RWPE1 (cell line): ENCODE measurements at places on chromosomes 2 and 18.
A peak's percentile ranks its signal among the peaks of the same experiment; 100 is the strongest.

DNA sequence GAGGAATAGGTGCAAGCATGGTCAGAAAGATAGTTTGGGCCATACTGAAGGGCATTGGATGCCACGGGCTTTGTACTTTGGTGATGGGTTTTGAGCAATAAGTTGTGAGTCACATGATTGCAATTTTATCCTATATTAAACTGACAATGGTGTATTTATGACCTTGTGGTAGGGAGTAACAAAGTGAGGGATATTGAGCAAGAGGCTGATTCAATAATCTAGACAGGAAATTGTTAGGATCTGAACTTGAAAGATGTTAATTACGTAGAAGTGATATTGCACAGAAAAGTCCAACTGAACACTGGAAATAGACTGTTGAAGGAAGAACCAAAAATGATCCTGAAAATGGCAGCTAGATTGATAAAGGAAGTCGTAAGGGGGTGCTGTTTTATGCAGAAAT is 46.6 kb upstream of the TCF4 start:
- peak; percentile 59 for DNase-seq

- no peak for DNase-seq
Measured at GRCh38 chr2:8500124-8501054, 181.5 kb upstream of the ID2 start.

DNA sequence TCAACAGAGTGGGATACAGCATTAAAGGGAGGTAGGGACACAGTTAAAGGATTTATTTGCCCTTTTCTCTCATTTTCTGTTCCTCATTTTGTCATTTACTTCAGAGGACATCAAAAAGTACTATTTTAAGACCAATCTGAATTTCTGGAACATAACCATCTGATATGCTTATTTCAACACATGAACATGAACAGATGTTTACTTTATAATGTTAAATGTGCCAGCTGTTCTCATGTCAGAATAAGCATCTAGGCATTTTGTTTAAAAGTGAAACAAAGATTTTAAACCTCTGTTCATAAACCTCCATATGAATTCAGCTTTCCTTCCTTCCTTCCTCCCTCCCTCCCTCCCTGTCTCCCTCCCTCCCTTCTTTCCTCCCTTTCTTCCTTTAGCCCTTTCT is 677.7 kb downstream of the CNTNAP5 start:
- DNase-seq: no peak

DNA sequence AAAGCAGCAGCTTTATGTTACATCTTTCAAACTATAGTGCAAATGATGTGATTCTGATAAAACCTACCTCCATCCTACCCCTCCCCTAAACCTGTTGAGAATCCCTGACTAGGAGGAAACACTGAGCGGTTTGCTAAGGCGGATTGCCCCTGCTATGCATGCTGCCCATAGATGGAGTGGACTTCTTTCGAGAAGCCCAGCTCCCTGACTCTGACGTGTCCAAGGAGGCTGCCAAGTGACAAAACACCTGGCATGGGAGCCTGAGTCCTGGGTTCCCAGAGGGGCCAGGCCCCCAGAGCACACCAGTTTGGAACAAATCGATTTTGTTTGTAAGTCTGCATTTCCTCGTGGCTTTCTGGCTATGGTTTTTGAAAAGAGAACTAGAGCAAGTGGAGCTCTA is 1.4 kb upstream of the UXS1 start:
- DNase-seq: no peak

GRCh38 chr18:48694295-48694694 is 155.5 kb downstream of the CTIF start:
- no peak for DNase-seq

GRCh38 chr18:51342815-51343214 is 145.3 kb upstream of the MEX3C start:
- DNase-seq: peak; percentile 64

- DNase-seq: no peak
Measured at GRCh38 chr18:52190631-52191030, 149.4 kb upstream of the DCC start.

DNA sequence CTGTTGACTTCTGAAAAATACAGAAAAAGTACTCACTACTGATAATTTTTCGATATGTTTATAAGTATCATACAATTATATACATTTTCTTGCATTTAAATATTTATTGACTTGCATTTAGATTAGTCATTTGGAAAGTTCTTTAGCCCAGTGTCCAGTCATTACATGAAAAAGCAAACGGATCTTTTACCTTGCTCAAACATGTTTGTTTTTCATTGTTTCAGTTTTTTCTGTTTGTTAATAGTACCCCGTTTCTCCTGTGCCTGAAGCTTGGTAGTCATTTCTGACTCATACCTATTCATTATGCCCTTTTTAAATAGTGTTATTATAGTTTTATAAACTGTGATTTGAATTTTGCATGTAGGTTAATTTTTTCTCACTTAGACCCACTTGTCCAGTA is 28.1 kb downstream of the CEP192 start:
- DNase-seq: peak; percentile 71

- DNase-seq: no peak
Measured at GRCh38 chr18:37471637-37472036, 94.0 kb downstream of the CELF4 start.

- no peak for DNase-seq
Measured at GRCh38 chr2:231017231-231017598, 20.1 kb upstream of the C2orf72 start.

DNA sequence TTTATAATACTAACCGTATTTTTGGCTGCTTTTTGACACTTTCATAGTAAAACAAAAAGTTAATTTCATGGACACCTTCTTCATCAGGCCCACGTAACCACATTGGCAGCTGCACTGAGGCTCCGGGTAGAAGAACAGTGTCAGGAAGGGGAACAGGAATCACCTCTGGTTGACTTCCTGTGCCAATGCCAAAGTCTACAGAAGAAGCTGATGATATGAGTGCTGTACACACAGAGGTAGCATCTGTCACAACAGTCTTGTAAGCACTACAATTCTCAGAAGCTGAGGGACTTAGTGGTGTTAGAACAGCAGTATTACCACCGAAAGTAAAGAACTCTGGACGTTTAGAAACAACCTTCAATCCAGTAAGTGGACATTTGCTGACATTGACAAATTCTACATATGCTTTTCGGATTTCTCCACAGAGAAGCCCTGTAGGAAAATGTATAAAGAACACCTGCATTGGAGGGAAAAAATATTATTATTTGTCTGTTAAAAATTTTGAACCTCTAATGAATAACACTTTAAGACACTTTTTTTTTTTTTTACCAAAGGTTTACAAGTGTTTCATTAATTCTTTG is 85.3 kb downstream of the TRAPPC8 start:
- DNase-seq: no peak

DNA sequence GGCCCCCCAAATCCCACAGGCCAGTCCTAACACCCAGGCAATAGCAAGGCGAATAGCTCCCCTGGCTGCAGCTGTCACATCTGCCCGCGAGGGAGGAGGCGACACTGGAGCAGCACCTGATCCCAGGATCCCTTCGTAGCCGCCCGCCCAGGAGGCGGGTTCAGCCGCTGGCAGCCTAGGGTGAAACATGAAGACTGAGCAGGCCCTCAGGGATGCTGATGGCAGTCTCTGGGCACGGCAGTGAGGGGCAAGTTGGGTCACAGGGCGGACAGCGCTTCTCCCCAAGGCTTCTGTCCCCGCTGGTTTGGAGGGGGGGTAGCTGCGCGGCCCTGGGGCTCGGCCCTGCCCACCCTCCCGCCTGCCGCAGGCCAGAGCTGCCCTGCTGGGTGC is 1.9 kb downstream of the DNMT3A start:
- no peak for DNase-seq

GRCh38 chr2:42124011-42124785 is 45.0 kb upstream of the EML4 start:
- no peak for DNase-seq

GRCh38 chr18:78995740-78996395 is 16.2 kb downstream of the SALL3 start:
- peak; percentile 15 for DNase-seq

DNA sequence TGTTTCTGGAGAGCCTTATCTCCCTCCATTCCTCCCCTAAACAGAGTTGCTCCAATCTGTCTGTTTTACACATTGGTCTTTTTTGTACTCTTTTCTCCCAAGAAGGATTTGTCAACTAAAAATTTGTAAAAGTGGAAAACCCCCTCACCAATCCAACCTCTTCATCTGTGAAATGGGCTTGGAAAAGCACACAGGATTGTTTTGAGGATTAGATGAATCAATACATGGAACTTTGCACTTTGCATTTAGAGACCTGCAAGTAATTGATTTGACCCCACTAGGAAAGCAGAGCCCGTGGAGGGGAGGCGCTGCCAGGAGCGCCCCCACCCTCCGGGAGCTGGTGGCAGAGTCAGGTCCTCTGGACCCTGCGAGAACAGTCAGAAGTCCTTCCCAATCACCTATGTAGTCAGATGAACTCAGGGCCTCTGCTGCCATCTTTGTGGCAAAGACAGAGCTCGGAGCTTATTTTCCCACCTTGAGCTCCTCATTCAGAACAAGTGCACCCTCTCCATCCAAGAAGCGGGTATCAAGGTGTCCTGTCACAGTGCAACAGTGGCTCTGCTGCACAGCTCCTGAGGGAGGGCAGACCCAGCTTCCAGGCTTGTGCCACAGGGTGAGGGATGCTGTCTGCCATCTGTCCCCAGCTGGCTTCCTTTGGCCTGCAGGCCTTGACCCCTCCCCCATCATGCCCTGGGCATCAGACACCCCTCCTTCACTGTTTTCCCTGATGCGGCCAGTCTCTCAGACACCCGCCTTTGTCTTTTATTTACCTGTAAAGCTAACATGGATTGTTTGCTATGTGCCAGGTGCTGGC is 1.7 kb upstream of the TMEM185B start:
- no peak for DNase-seq

DNA sequence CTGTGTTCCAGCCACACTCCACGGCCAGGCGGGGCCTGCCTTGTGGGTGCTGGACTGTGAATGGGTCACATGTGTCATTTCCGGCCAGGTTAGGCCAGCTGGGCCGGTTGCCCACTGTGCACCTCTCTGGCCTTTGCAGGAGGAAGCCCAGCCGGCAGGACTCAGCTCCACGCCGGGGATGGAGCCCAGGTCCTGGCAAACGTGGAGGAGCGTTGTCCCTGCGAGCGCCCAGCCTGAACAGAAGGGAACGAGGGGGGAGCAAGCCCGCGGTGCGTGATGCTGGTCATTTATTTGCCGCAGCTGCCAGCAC is 152.9 kb downstream of the PXDN start:
- no peak for DNase-seq

DNA sequence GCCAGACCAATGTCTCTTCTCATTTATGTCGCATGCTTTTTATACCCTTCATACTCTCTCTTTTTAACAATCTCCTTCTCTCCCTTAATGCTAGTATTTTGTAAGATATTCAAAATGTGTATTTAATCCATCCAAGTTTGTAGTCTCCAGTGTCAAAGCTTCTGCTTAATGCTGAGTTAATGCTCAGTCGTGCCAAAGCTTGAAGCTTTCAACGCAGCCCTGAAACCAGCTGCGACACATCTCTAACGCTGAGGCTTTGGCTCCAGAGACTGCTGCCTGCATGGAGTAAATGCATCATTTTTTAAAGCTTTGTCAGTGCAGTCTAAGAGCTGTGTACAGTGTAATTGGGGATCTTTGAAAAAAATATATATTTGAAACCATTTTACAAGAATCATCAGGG is 2108.8 kb upstream of the PIK3C3 start:
- DNase-seq: no peak

GRCh38 chr18:7931763-7932162 is 364.6 kb downstream of the PTPRM start:
- no peak for DNase-seq

GRCh38 chr2:232891621-232892071 is 21.6 kb downstream of the SNORC start:
- peak; percentile 30 for DNase-seq

DNA sequence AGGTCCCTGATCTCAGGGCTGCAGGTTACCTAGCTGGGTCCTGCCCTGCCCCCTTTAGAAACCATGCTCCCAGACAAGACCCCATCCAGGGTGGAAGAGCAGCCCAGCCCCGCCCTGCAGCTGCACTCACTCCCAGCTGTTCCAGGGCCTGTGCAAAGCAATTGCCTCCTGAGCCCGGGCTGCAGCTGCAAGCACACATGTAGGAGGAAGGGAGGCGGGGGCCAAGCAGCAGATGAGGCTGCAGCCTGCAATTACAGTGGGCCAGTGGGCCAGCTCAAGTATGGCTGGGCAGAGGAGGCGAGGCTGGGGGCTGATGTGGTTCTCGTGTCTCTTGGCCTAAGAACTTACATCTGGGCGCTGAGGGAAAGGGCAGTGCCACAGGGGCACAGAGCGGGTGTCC is 65.4 kb upstream of the TUBA3E start:
- DNase-seq: no peak

GRCh38 chr2:220076734-220077133 is 449.3 kb downstream of the SLC4A3 start:
- no peak for DNase-seq

DNA sequence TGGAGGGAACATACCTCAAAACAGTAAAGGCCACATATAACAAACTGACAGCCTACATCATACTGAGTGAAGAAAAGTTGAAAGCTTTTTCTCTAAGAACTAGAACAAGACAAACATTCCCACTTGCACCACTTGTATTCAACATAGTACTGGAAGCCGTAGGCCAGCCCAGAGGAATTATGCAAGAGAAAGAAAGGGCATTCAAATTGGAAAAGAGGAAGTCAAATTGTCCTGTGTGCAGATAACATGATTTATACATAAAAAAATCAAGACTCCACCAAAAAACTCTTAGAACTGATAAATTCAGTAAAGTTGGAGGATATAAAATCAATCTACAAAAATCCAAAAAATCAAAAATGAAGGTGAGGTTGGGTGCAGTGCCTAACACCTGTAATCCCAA is 8.0 kb upstream of the KDM3A start:
- DNase-seq: no peak

- DNase-seq: no peak
Measured at GRCh38 chr2:208573569-208573968, 167.0 kb downstream of the PTH2R start.

- no peak for DNase-seq
Measured at GRCh38 chr2:239372835-239373234, 28.0 kb downstream of the HDAC4 start.

- DNase-seq: peak; percentile 71
Measured at GRCh38 chr2:95274291-95275150, at the start of gene PROM2. Gene PROM2 (plus strand): TSS chr2:95274449. CDS start chr2:95274586, 137 bp downstream.

DNA sequence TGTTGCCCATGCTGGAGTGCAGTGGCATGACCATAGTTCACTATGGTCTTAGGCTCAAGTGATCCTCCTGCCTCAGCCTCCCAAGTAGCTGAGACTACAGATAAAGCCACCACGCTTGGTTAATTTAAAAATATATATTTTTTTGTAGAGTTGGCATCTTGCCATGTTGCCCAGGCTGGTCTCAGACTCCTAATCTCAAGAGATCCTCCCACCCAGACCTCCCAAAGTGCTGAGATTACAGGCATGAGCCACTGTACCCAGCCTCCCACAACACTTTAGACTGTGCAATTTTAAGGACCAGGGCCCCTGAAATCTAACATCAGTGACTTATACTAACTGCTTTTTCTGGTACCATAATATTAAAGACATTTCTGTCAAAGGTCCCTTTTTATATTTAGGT is 5.2 kb downstream of the TXNDC2 start:
- no peak for DNase-seq
